ENCODE measurements at places on chromosomes 5 and 9.

DNA sequence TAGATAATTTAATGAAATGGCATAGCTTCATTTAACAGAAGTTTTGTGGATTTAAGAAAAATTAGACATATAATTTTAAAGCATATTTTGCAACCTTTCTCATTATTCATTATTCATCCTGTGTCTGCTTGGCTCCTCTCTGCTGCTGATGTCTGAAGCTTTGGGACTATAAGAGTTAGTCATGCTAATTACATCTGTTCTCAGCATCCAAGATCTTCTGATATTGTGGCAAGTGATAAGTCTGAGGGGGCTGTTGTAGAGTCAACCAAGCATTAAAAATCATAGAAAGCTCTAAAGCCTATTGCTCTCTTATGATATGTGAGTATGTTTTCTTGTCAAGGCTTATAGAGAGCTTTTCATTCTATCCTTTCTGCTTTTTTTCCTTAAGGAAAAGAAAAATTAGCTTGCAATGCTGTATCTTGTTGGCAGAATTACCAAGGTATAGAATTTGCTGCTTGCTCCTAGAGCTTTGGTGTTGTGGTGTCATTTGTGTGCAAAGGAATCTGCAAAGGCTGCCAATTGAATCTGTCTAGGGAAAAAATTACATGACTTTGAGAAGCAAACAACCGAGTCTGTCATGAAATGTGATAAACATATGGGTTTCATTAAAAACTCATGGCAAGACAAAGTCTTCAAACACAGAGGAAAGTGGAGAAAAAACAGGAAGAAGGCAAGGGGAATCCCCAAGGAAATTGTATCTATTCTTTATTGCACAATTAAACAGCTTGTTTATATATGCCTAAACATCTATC is 156.1 kb upstream of the DAB2 start:
- DNase-seq, result no peak

GRCh38 chr5:140331638-140332037 is 14.8 kb downstream of the HBEGF start:
- no peak for DNase-seq

DNA sequence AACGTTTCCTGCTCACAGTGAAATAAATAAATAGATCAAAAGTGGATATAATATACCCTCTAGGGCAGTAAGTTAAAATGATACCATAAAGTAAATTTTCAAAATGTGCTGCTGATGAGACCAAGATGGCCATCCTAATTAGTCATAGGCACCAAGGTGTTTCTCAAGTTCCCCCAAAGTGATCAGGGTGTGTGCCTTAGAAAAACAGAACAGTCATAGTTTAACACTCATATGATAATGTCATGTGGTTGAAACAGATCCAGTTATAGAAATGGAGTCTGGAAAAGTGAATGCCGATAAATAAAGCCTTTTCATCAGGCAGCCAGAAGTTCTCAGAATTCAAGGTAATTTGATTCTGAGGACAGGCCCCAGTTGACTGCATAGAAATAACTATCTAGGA is 161.5 kb upstream of the CDKN2B start:
- no peak for DNase-seq

GRCh38 chr9:98873951-98874371 is 66.5 kb downstream of the GALNT12 start:
- DNase-seq, result no peak
